Stimulated activated CD4-positive, alpha-beta T cell treated with anti-CD3 and anti-CD28 coated beads, Interleukin-1b, Interleukin-23, amount 100 ng/mL, for 1 hour (primary cell): ENCODE measurements at places on chromosomes 16 and 17.

- DNase-seq, result no peak
Observed at GRCh38 chr17:41734139-41734948, at the start of gene HAP1. HAP1 (minus strand) TSS chr17:41734643; CDS start chr17:41734634, 9 bp downstream.

- no peak for DNase-seq
Observed at GRCh38 chr17:64386412-64387144, 4.1 kb downstream of the PECAM1 start.

GRCh38 chr17:29597361-29598172, 4.6 kb downstream of the ANKRD13B start:
- DNase-seq, result no peak

DNA sequence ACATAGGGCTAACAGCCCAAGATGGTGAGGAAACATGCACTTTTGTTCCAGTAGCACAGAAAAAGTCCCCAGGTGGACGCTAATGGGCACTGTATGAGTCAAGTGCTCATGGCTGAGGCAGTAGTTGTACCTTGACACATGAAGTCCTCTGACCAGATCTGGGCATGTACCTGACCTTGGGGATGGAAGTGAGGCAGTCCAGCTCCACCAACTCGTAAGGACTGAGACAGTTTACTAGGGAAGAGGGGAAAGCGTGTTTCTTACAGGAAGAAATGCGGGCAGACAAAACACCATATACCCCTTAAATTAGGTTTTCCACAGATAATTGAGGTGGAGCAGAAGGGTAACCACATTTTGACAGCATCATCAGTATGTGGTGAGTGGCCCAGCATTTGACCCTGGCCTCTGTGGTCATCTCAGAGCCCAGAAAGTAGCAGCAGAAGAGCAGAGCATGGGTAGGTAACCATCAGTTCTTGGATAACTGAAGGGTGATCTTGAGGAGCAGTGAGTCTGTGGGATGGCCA, 32.4 kb upstream of the METTL9 start:
- no peak for DNase-seq

- no peak for DNase-seq
Observed at GRCh38 chr17:11140043-11140442, 101.0 kb upstream of the SHISA6 start.

GRCh38 chr17:81373536-81374160, 21.6 kb upstream of the BAHCC1 start:
- no peak for DNase-seq
